ENCODE measurements at places on chromosomes 12 and 14.

- no peak for DNase-seq
These were observed 120.2 kb downstream of the SLC16A7 start for GRCh38 chr12:59716043-59716442.

DNA sequence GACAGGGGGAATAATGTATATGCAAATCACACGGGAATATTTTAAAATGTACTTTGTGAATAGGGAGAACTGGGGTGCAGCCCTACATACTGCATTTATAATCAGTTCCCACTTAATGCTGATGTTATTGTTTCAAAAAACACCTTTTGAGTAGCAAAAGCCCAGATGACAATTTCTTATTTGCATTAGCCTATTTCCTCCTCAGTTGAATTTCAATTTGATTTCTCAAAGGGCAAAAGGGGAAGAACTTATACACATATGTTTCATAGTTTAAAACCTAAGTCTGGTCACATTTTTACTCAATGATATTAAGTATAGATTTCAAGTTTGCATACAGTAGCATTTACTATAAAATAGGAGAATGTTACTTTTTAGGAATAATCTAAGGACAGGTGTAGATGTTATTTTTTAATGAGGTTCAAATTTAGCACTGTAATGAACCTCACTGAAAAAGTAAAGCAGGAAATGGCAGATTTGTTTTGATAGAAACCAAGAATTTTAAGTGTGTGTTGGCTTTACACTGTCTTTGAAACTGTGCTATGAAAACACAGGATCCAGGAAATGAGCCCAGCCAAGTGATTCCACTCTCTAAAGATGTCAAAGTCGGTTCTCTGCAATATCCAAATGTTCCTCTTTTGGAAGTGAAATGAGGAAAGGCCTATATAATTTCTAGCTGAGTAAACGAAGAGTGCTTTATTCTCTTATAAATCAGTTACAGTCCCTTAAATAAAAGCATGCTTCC is 367.4 kb downstream of the BTG1 start:
- DNase-seq: no peak

- DNase-seq: no peak
These were observed 44.5 kb downstream of the FOXA1 start for GRCh38 chr14:37550511-37550910.

- no peak for DNase-seq
These were observed 67.9 kb upstream of the RMST start for GRCh38 chr12:97394657-97395056.

GRCh38 chr12:94663071-94663470 is 12.7 kb upstream of the TMCC3 start:
- no peak for DNase-seq

DNA sequence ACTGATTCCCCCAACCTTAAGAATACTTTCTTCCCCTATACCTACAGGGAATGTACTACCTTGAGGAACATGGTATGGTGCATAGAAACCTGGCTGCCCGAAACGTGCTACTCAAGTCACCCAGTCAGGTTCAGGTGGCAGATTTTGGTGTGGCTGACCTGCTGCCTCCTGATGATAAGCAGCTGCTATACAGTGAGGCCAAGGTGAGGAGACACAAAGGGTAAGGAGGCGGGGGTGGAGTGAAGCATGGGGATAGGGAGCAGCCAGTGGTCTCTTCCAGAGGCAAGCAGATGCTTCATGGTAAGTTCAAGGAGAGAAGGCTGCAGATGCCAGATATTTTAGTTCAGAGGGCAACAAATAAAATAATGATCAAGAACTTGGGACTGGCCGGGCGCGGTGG is 6.6 kb upstream of the PA2G4 start:
- DNase-seq: no peak

DNA sequence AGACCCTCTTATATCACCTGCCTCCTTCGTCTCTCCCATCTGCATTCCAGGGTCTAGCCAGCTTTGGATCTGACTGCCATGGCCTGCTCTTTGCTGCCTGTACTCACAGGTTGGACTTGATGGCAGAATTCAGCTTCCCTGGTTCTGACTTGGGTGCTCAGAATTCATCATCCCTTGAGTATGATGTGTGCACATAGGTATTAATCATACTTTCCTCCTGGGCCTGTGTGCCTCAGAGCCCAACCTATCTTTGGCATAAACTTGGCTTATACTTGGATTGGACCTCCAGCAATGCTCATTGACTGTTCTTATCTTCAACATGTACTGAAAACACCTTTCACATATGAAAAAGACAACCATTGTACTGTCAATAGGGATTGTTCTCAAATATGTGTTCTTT is 70.7 kb upstream of the LMNTD1 start:
- no peak for DNase-seq
